Ovary (tissue), 10 donors: ENCODE measurements at places on chromosomes 7 and 10. TPM values are rescaled to one million over a fixed set of nuclear protein-coding genes. Genes with fewer than 3 reads are reported as not detected.

Gene TMEM176A
- 143 TPM for polyA plus RNA-seq

Gene PRSS2
- polyA plus RNA-seq: 1.5 TPM

GRCh38 chr10:97180986-97181385 lies 4.8 kb downstream of the SLIT1 start:
- DNase-seq: no peak

DNA sequence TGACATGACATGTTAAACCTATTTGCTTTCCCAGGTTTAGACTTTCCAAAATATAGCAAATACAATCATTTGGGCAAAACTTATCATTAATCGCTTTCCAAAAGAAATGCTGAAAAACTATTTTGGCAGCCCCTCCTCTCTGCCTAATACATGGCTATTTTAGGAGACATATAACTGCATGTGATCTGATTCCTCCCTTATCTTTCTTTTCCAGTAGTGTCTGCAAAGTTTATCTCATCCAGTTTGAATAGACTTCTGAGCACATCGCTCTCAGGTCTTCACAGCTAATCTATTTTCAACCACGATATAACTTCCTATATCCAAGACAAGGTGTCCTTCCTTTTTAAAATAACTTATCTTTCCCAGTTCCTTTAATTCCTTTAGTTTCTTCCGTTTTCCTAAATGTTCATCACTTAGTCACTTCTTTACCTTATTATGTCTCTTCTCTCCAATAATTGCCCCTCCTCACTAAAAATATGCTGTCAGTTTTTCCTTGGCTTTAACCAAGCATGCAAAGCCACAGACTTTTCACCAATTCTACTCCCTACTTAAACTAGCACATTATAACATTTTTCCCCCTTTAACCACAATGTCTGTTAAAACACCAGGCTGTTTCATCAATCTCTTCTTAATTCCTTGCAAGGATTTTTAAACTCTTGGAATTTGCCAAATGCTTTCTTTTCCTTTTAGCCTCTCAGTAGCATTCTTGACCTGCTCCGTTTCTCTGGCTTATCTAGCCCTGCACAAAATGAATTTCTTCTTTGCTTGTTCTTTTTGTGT lies 24.4 kb downstream of the GNG11 start:
- no peak for DNase-seq

GRCh38 chr10:103203466-103203865 lies 10.4 kb upstream of the NT5C2 start:
- no peak for DNase-seq
